ENCODE measurements at places on chromosomes 6 and 20.
A peak's percentile ranks its signal among the peaks of the same experiment; 100 is the strongest.

GRCh38 chr6:11947063-11947462 is 65.0 kb upstream of the HIVEP1 start:
- DNase-seq = no peak

DNA sequence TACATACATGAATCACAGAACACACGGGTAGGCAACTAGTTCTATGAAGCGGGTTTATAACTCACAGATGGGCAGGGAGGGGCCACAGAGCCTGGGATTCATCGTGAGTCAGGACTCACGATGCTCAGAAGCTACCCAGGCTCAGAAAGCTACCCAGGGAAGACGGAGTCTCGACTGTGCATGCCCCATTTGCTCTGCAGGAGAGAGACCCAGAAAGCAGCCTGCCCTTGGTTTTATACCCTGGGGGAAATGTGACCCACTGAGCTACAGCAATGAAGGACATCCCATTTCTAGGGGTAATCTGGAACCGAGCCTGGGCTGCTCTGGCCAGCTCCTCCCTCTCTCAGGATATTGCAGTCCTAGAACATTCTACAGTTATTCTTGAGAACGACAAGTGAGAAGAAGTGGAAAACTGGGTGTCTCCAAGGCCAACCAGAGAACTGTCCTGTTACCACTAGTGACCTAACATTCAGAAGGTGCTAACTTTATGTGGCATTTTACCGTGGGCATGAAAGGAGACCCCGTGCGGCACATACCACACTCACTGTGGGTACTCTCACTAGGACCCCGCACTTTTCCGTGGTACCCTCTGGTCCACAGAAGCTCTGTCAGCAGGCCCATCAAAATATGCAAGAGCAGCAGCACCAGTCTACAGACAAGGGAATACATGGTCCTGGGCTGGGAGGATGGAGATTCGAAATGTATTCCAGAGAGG is 201.9 kb upstream of the PMEPA1 start:
- peak; percentile 11 for DNase-seq

DNA sequence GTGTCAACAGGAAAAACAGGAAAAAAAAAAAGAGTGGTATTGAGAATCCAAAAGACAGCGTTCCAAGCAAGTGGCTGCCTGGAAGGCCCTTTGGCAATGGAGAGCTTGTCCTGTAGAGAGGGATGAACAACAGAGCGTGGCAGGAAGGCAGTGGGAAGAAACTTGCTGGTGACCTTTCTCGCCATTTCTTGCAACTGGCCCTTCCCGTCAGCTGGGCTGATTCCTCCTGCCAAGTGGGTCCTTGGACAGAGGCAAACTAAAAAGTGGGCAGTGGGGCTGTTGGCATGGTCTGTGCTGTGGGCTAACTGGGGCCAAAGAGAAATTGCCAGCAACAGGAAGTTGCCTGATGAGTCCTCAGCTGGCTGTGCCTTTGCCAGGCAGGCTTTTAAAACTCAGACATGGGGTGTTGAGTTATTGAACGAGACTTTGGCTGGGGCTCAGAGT is 43.9 kb upstream of the CLDN20 start:
- peak; percentile 19 for DNase-seq

DNA sequence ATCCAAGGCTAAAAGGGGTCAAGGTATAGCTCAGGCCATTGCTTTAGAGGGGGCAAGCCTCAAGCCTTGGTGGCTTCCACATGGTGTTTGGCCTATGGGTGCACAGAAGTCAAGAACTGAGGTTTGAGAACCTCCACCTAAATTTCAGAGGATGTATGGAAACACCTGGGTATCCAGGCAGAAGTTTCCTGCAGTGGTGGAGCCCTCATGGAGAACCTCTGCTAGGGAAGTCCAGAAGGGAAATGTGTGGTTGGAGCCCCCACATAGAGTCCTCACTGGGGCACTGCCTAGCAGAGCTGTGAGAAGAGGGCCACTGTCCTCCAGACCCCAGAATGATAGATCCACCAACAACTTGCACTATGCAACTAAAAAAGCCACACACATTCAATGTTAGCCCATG is 678.7 kb upstream of the ADGRB3 start:
- no peak for DNase-seq

DNA sequence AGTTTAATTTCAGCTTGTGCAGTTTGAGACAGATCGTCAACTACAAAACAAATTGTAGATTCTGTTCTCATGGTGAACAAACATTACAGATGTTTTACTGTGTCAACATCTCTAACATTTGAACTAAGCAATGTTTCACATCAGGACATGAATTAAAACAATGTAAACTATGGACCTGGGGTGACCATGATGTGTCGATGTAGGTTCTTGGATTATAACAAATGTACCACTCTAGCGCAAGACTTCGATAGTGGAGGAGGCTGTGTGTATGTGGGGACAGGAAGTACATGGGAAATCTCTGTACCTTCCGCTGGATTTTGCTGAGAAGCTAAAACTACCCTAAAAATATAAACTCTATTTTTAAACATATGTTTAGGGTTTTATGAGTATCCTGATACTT is 17.1 kb downstream of the HIVEP2 start:
- no peak for DNase-seq

GRCh38 chr6:16712931-16713484 is 48.3 kb downstream of the ATXN1 start:
- DNase-seq = peak; percentile 82

- no peak for DNase-seq
These were observed 8.5 kb upstream of the BEND6 start for GRCh38 chr6:56946368-56946767.

DNA sequence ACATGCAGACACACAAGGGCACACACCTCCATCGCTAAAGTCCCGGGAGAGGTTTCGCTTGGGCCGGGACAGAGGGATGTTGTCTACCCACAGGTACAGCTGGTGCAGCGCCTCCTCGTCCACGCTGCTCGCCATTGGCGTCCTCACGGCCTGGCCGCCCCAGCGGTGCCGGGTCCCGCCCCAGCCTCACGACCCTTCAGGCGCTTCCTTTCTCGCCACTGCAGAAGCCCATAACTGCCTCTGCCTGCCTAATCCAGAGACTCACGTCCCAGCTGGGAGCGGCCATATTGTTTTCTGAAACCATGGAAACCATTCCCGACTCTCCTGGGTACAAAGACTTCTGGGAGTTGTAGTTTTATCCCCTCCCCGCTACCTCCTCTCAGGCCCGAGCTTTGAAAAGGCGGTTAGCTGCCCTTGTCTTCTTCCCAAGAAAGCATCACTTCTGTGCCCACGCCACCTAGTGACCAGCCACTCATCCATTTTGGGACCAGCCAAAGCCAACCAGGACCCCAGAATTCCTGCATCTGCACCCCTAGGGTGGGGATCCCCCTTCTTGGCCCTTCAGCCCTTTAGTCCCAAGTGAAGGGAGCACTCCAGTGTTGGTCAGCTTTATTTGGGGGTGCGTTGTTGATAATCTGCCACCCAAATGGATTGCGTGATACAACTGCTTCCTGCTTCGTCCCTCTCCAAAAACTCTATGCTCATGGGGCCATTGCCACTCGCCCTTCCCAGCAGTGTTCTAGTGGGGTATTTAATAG is at the start of gene SPEF1:
Gene SPEF1, minus strand, starts transcription at position 296 of the 758 bp plus-strand sequence. Its CDS starts 161 bp downstream, at position 135.
- peak; percentile 98 for DNase-seq

- no peak for DNase-seq
These were observed 182.5 kb upstream of the TENT5A start for GRCh38 chr6:81934936-81935335.

DNA sequence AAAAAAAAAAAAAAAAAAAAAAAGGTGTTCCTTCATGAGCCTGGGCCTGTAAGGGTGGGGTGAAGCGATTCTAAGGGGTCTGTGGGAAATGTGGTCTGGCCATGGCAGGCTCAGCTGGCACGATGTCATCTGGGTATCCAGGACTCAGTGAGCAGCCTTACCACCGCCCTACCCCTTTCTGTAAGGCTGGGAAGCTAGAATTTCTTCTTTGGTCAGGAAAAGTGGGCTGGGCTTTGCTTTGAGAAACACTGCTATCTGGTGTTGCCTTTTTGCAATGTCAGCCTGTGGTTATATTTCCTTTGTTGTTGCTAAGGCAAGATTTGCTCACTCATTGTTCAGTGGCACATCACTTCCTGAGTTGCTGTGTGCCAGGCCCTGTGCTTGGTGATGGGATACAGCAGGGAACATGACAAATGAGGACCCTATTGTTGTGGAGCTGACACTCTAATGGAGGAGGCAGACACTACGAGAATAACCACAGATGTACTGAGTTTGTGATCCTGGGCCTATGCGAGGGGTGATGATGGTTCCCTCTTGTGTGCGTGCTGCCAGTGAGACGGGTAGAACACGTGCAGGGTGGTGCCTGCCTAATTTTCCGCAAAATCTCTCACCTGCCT is 45.9 kb upstream of the ZNFX1 start:
- DNase-seq = peak; percentile 80

GRCh38 chr6:155349129-155349528 is 34.8 kb upstream of the TFB1M start:
- peak; percentile 56 for DNase-seq

DNA sequence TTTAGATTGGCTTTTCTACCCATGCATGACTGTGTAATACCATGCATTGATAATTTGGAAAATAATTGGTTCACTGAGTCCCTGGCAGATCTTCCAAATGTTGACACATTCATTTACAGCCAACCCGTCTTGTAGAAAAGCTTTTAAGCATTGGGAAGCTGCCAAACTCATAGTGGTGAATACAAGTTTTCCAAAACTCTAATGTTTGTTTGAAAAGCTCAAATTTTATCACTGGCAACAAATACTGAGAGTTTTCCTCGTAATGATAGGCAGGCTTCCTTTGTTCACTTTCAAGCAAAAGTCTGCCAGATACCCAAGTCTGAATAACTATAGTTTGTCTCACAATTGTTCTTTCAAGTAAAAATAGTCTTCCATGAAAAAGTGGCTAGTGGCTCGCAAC is 143.0 kb downstream of the FIG4 start:
- DNase-seq = no peak

DNA sequence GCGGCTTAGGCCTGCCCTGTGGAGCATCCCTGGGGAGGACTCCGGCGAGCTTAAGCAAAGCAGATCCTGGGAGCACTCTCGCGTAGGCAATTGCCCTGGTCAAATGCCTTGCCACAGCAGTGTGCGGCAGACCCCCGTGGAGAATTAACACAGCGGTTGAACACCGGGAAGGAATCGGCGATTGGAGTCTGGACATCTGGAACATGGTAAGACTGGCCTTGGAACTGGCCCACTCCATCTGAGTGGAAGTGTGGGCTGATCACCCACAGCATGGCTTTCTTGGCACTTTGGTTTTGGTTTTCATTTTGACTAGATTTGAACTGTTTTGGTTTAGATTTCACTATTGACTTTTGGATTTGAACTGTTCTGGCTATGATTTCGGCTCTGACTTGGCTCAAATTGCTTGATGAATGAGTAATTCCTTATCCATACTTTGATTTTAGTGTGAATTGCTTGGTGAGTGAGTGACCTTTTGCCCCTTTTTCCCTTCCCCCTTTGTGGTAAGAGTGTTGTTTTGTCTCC is 300.7 kb downstream of the RNGTT start:
- no peak for DNase-seq

GRCh38 chr6:159978291-159979135 is 9.6 kb downstream of the IGF2R start:
- no peak for DNase-seq

DNA sequence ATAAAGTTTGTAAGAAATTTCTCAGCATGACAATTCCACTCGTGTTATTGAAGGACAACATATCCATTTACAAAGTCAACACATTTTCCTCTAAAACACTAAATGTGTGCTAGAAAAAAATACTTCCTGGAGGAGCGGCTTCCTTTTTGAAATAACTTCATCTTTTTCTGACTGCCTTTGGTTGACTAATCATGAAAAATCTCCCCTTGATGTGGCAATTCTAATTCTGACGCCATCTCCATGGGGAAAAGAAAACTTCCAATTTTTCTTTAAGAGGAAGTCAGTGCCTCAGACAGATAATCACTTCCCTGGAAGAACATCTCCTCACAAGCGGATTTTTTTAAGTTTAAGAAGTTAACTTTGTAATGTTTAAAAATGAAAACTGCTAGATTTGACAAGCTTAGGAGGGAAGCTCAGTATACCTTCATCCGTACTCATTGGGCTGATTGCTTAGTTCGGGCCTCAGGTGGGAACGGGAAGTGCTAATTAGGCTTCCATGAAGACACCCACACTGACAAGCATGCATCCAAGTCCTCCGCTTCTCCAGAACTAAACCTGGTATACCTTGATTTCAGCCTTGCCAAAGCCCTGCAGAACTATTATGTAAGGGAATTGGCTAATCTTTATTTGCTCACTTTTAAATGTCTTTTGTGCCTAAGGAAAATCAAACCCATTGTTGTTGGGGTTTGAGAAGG is 35.1 kb upstream of the DUSP22 start:
- DNase-seq = peak; percentile 12

DNA sequence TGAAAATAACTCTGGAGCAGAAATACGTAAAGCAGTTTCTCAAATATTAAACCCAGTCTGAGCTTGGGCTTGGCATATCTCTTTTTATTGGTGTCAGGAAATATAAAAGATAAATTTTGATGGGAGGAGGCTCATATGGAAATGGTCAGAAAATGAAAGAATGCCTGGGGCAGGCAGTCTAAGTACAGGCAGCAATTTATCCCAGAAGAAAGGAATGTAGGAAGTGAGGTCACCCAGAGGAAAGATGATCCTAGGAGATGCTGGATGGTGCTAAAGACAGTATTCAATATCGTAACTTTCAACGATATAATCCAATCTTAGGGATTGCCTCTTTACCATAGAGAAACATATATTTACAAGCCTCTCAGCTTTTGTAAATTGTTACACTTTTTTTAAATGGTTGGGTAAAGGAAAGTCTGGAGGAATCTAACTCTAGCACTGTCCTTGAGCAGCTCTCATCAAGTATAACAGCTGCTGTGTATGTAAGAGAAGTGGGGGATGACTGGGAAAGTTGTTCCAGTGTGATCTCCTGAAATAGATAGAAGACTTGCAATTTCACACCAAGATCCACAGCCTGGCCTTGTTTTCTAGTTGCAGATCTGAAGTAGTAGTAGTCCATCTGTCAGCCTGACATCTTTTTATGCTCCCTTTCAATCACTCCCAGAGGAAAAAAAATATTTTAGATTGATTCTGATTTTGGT is 256.9 kb upstream of the SASH1 start:
- no peak for DNase-seq

Measured in AG08395 (cell line).